Glomerular endothelial cell (primary cell): ENCODE measurements at places on chromosomes 16 and 17. TPM values are rescaled to one million over a fixed set of nuclear protein-coding genes. Genes with fewer than 3 reads are reported as not detected.

UBN1 gene
- 41.1 and 50.1 TPM in 2 replicates for total RNA-seq

CCL2 gene
- total RNA-seq, result 406 and 1,495 TPM in 2 replicates

CMTM4 gene
- 8.8 and 9.8 TPM in 2 replicates for total RNA-seq

KRT9 gene
- not detected in 2 replicates for total RNA-seq

CDRT15 gene
- total RNA-seq, result not detected in 2 replicates

DNASE1L2 gene
- 0.10 and 0.82 TPM in 2 replicates for total RNA-seq

HOXB1 gene
- not detected in 2 replicates for total RNA-seq

CFAP119 gene
- 2.0 and 6.5 TPM in 2 replicates for total RNA-seq

CTRL gene
- total RNA-seq, result 0.12 and 0.34 TPM in 2 replicates

RSAD1 gene
- total RNA-seq, result 30.1 and 34.7 TPM in 2 replicates

SLC38A8 gene
- not detected in 2 replicates for total RNA-seq

TBC1D3B gene
- total RNA-seq, result 0.39 and 1.3 TPM in 2 replicates

GINS2 gene
- 3.2 and 6.1 TPM in 2 replicates for total RNA-seq

FMNL1 gene
- total RNA-seq, result 3.4 and 4.6 TPM in 2 replicates

HAS3 gene
- total RNA-seq, result 0.70 and 6.2 TPM in 2 replicates

EVPLL gene
- total RNA-seq, result not detected in 2 replicates

RMI2 gene
- total RNA-seq, result 3.6 and 5.9 TPM in 2 replicates

TCAP gene
- total RNA-seq, result 0.05 and 2.1 TPM in 2 replicates

CPNE7 gene
- 6.1 and 34.4 TPM in 2 replicates for total RNA-seq

NPTX1 gene
- total RNA-seq, result 0.99 and 35.0 TPM in 2 replicates

BEAN1 gene
- 0.35 and 3.1 TPM in 2 replicates for total RNA-seq

RAMP2 gene
- 6.3 and 23.7 TPM in 2 replicates for total RNA-seq

STX1B gene
- total RNA-seq, result 0.41 and 2.6 TPM in 2 replicates

RNF227 gene
- total RNA-seq, result 0.64 and 1.2 TPM in 2 replicates

MYL4 gene
- 1.1 and 1.8 TPM in 2 replicates for total RNA-seq

HDAC5 gene
- total RNA-seq, result 36.3 and 46.9 TPM in 2 replicates

ASGR1 gene
- total RNA-seq, result 2.6 and 5.4 TPM in 2 replicates

DPEP2 gene
- total RNA-seq, result 0.23 TPM in 1 of 2 replicates, not detected in the other

HOXB9 gene
- total RNA-seq, result 14.5 and 16.7 TPM in 2 replicates

P2RX1 gene
- total RNA-seq, result not detected in 2 replicates

ZFP3 gene
- 2.0 and 2.5 TPM in 2 replicates for total RNA-seq

STX4 gene
- 36.4 and 44.7 TPM in 2 replicates for total RNA-seq

LGALS9B gene
- total RNA-seq, result not detected in 2 replicates

NAE1 gene
- 49.1 and 80.5 TPM in 2 replicates for total RNA-seq

ZNF624 gene
- total RNA-seq, result 3.6 and 3.9 TPM in 2 replicates

OTOA gene
- 0.06 TPM in 1 of 2 replicates, not detected in the other for total RNA-seq

CTRB2 gene
- not detected in 2 replicates for total RNA-seq

MYL11 gene
- total RNA-seq, result not detected in 2 replicates

MFAP4 gene
- not detected in 2 replicates for total RNA-seq

ABCA6 gene
- 0.58 and 10.1 TPM in 2 replicates for total RNA-seq
